ENCODE measurements at places on chromosomes 12 and 14.

- DNase-seq, result no peak
These were observed 213.4 kb upstream of the EGLN3 start for GRCh38 chr14:34164162-34164864.

- DNase-seq, result no peak
These were observed 16.0 kb upstream of the SLC38A2 start for GRCh38 chr12:46388427-46389021.

DNA sequence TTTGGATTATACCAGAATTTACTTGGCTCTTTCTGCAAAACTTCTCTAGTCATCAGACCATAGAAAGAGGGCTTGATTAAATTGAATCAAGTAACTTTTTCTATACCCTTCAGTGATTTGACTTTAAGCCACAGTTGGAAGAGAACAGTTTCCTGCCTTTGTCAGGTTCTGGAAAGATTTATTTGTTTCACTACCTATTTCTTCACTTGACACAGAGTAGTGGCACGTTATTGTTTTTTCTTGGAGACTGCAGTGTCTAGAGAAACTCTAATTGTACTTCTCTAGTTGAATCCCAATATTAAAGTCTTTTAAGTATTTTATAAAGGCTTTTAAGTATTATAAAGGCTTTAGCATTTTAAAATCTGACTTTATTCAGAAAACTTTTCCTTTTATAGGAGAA is 138.1 kb downstream of the TMEM117 start:
- DNase-seq, result no peak

DNA sequence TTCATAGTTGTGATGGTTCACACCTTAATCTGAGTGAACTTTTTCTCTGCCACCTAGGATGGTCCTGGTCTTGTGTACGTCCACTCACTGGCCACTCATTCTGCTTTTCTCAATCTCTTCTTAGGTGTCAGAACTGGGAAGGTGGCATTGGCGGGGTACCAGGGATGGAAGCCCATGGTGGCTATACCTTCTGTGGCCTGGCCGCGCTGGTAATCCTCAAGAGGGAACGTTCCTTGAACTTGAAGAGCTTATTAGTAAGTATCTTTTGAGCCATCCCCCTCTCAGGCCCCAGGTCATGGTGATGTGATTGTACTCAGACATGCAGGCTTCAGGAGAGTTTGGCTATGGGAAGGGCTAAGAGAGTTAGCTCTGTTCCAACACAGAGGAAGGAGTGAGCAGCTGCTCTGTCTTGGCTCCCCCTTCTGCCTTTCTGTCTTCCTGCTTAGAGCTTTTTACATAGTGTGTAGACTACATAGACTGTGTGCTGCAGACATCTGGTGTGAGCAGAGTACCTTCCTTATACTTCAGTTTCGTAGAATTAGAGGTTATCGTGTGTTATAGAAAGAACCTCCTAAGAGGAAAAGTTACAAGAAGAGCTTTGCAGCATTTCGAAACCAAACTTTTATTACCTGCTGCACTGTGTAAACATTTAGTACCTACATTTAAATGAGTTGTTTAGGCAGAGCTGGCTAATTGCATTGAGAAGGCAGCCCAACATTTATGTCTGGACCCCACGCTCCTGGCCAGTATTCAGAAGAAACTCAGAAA is 54.2 kb downstream of the FNTB start:
- no peak for DNase-seq

- DNase-seq, result no peak
These were observed 5.5 kb upstream of the CCDC85C start for GRCh38 chr14:99609245-99610170.

- no peak for DNase-seq
These were observed 7.0 kb downstream of the VCPKMT start for GRCh38 chr14:50109342-50109741.

DNA sequence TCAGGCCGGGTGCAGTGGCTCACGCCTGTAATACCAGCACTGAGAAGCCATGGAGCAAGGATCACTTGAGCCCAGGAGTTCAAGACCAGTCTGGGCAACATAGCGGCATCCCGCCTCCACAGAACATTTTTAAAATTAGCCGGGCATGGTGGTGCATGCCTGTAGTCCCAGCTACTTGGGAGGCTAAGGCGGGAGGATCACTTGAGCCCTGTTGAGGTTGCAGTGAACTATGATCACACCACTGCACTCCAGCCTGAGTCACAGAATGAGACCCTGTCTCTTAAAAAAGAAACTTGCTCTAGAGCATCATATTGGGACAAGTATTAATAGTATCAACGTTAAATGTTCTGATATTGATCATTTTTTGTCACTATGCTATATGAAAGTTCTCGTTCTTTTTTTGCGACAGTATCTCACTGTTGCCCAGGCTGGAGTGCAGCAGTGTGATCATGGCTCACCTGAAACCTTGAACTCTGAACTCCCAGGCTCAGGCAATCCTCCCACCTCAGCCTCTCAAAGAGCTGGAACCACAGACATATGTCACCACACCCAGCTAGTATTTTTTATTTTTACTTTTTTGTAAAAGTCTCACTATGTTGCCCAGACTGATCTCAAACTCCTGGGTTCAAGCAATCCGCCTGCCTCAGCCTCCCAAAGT is 47.7 kb downstream of the CCDC85C start:
- no peak for DNase-seq

DNA sequence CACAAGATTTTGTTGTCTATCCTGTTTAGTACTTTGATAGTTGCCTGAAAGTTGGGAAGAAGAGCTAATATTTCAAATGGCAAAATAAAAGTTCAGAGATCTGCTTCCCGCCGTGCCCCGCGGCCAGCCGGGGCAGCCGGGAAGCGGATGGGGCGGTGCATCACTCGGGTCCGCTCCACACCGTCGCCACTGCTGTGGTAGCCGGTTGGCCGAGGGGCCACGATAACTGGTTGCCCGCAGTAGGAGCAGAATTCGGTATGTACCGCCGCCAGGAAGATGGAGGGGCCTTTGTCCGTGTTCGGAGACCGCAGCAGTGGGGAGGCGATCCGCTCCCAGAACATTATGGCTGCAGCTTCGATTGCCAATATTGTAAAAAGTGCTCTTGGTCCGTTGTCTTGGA is 427.2 kb upstream of the PDE3A start:
- DNase-seq, result no peak

DNA sequence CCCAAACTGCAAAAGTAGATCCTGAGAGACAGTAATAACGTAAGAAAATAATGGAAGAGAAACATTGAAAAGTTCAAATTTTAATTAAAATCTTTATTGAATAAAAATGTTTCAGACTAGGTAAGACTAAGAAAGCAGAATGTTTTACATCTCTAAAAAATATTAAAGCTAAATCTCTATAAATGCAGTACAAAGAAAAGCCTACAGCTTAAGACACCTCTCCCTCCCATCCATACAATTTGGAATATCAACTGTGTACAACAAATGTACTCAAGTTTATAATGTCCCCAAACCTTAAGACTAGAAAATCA is 8.5 kb upstream of the CERS5 start:
- DNase-seq, result no peak

GRCh38 chr14:39302124-39302810 is 68.6 kb downstream of the MIA2 start:
- DNase-seq, result no peak

- DNase-seq, result no peak
These were observed 130.0 kb downstream of the DPF3 start for GRCh38 chr14:72763892-72764291.

DNA sequence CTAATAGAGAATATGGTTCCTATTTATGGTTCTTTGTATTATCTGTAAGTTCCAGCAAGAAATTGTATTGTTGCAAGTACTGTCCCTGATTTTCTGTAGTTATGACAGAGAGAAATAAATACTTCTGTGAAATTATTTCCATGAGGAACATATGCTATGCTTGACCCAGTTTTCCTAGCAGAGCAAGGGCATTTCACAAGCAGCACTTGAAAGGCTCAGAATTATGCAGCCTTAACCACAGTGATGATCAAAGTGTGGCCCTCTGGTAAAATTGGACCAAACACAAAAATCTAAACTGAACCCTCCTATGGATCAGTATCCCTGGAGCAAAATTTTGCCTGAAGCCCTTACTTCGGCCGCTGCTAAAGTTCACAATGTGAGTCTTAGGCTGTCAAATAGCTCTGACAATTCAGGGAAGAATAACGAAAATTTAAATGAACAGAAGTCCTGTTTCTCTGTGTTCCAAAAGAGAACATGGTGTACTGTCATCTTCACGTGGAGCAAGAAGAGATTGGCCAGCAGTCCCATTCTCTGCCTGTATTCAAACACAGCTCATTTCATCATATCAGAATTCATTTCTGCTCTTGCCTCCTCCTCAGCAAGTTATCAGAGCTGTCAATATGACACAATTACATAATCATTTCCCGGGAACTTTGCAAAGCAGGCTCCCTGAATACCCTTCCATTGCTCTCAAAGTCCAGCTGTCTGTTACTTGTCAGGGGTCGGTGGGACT is 471.9 kb downstream of the RPS29 start:
- no peak for DNase-seq

GRCh38 chr12:25347716-25348592 is 97.2 kb upstream of the KRAS start:
- DNase-seq, result no peak

DNA sequence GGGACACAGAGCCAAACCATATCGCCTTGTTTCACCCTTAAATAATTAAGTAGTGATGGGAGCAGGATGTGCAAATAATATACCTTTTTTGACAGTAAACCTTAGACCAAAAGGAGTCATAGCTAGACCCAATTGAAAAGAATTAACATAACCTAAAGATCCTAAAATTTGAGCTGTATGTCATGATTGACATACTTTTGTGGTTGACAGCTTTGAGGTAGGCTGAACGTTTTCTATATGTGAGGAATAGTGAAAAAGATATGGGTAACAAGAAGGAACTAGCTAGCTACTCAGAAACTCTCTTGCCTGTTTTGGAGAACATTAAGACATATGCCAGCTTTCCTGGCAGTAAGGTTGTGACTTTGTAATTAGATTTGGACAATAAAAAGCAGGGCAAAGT is 320.6 kb downstream of the KCNC2 start:
- DNase-seq, result no peak

- no peak for DNase-seq
These were observed 117.6 kb downstream of the CRADD start for GRCh38 chr12:93794738-93795137.

DNA sequence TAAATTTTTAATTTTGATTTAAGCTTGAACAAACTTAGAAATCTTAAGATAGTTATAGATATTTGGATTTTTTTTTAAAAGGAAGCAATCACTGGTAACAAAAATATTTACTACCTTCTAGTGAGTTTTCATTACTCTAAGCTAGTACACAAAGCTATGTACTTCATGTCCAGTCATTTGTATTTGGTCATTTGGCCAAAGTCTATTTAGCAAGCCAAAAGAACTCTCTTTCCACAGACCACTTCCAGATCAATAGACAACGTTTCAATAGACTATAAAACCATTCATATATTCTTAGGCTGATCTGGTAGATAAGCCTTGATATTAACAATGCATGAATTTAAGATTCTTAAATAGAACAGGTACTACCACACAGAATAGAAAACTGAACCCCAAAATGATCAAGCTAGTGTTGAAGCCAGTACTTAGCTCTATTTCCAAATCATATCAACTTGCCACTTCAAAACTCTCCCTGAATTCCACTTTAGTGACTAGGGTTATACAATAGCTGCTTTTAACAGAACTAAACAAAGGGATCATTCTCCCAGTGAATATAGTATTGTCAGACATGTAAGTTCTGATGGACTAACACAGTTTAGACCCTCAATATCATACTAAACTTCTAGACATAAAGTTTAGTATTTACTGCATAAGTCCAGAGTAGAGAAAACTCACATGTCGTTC is 21.7 kb downstream of the CAPRIN2 start:
- no peak for DNase-seq

- DNase-seq, result no peak
These were observed 27.4 kb downstream of the OAS2 start for GRCh38 chr12:113005762-113006161.

- DNase-seq, result no peak
These were observed 44.2 kb upstream of the MMP17 start for GRCh38 chr12:131783915-131784541.

DNA sequence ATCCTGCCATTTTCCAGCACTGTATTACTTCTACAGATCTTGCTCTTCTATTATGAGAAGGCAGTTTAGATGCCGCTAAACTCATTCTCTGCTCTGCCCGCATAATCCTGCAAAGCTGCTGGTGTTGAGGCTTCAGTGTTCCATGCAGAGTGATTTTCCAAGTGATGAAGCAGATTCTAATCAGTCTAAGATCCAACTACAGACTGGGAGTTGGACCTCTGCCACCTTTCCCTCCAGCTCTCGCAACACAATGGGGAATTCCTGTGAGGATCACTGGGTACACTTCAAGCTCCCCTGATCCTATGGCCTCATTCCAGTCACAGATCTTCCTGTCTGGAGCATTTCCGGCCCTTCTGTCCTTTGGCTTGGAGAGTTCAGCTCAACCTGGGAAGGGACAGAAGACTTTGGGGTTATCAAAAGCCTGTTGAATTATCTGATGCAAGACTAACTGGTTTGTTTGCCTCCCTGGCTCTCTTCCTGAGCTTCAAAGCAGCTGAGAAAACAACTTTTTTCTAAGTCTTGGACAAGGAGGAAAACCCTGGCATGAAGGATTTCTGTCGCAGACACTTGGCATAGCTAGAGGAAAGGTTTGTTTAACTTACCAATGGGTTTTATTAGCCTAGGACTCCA is 333.9 kb downstream of the ZFP36L1 start:
- no peak for DNase-seq

DNA sequence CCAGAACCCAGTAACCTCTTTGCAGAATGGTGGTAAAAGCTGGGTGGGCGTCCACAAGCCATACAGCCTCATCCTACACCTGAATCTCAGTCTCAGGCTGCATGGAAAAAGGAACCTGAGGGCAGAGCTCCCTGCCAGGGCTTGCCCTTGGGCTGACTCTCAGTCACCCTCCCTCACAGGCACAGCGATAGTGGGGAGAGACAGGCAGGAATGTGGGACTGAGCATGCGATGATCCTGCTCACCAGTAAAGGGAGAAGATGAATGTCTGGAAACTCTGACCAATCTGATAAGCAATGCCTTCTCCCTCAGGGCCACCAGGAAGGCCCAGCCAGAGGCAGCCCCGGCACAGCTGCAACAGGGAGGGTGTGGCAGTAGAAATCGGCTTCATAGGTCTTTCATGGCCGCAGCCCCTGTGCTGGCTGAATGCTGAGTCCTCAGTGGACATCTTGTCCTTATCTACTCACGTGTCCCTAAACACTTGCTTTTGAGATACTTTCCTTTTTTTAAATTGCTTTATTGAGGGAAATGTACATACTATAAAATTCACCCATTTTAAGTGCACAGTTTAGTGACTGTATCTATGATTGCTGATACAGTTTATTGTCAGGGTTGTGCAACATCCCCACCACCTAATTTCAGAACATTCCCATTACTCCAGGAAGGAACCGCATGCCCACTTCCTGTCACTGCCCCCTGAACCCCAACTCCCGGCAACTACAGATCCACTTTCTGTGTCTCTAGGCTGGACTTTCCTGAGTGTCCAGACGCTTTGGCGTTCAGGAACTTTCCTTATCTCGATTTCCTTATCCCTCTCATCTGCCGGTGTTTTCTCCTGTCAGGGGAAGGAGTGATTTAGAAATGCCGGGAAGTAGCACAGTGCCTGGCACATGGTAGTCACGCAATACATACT is 258.1 kb downstream of the PCNX1 start:
- DNase-seq, result no peak

GRCh38 chr12:26319511-26319910 is 124.1 kb downstream of the SSPN start:
- DNase-seq, result no peak

- no peak for DNase-seq
These were observed 46.6 kb upstream of the FZD10 start for GRCh38 chr12:130115646-130116045.

All from effector CD4-positive, alpha-beta T cell (primary cell).